ENCODE measurements at places on chromosomes 16 and 17. TPM values are rescaled to one million over a fixed set of nuclear protein-coding genes. Genes with fewer than 3 reads are reported as not detected.

The ABCC6 gene
- total RNA-seq = not detected

The ZP2 gene
- total RNA-seq = not detected

The GPS1 gene
- total RNA-seq = 92.4 TPM

The GHDC gene
- 18.0 TPM for total RNA-seq

The PLCG2 gene
- total RNA-seq = 62.5 TPM

The GRB7 gene
- 0.19 TPM for total RNA-seq

The BRICD5 gene
- 13.2 TPM for total RNA-seq

The TEX19 gene
- not detected for total RNA-seq

The XAF1 gene
- 491 TPM for total RNA-seq

The ASPA gene
- total RNA-seq = not detected

The STARD3 gene
- 70.5 TPM for total RNA-seq

GRCh38 chr17:927611-928461, 51.7 kb downstream of the NXN start:
- no peak for DNase-seq

- no peak for DNase-seq
These were observed 25.9 kb upstream of the SMURF2 start for GRCh38 chr17:64687961-64688360.

GRCh38 chr17:13646969-13647542, 45.3 kb upstream of the HS3ST3A1 start:
- no peak for DNase-seq

- DNase-seq = no peak
These were observed 5.2 kb downstream of the METRNL start for GRCh38 chr17:83084621-83085056.

DNA sequence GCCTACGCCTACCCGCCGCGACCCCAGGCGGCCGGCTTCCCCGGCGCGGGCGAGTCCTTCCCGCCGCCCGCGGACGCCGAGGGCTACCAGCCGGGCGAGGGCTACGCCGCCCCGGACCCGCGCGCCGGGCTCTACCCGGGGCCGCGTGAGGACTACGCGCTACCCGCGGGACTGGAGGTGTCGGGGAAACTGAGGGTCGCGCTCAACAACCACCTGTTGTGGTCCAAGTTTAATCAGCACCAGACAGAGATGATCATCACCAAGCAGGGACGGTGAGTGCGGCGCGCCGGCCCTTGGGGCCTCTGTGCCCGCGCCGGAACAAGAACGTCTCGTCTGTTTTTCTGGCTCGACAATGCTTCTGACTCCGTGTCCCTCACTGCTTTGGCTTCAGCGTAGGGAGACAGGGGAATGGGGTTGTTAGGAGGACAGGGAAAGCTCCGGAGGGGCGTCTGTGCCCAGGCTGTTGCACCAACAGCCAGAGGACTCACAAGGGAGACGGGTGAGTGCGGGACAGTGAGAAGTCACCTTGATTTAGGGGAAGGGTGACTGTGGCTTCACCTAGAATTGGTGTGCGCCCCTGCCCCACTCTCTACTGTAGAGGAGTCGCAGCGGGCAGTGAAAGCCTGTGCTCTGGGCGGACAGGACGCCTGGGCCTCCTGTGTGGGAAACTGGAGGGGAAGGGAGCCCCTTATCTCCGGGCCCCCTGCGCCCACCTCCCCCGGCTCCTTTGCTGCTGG, 806 bp downstream of the TBX21 start:
- peak; percentile 57 for DNase-seq

DNA sequence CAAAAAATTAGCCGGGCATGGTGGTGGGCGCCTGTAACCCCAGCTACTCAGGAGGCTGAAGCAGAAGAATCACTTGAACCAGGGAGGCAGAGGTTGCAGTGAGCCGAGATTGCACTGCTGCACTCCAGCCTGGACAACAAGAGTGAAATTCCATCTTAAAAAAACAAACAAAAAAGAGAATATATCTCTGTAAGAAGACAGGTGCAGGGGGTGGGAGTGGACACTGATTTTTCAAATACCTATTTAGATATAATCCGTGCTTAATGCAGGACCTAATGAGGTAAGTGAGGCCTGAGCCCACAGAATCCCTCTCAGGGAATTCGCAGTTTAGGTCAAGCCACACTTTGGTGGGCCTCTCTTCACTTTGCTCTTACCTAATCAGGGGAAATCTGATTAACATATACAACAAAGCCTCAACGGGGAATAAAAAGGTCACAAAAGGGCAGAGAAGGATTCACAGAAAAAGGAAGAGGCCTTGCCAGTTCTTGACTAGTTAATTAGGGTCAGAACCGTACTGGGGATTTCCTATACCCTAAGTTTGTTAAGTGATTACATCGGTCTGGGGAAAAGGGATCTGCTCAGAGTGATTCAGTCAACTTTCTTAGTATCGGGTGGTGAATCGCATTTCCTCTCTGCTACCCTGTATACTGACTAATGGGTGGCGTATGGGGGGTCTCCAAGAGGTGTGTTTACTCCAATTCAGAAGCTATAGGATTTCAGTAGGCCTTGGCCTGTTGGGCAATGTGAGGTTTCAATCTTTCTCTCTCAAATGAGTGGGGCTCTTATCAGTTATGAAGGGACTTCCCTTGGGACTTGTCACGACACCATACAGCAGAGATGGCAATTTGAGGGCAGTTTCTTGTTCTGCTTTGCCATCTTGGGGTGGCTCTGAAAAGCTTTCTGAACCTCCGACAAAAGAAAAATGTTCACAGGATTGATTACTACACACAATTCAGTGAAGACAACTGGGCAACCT, 1.9 kb upstream of the NFAT5 start:
- DNase-seq = peak; percentile 72

GRCh38 chr16:69568676-69569075, 2.9 kb downstream of the NFAT5 start:
- no peak for DNase-seq

DNA sequence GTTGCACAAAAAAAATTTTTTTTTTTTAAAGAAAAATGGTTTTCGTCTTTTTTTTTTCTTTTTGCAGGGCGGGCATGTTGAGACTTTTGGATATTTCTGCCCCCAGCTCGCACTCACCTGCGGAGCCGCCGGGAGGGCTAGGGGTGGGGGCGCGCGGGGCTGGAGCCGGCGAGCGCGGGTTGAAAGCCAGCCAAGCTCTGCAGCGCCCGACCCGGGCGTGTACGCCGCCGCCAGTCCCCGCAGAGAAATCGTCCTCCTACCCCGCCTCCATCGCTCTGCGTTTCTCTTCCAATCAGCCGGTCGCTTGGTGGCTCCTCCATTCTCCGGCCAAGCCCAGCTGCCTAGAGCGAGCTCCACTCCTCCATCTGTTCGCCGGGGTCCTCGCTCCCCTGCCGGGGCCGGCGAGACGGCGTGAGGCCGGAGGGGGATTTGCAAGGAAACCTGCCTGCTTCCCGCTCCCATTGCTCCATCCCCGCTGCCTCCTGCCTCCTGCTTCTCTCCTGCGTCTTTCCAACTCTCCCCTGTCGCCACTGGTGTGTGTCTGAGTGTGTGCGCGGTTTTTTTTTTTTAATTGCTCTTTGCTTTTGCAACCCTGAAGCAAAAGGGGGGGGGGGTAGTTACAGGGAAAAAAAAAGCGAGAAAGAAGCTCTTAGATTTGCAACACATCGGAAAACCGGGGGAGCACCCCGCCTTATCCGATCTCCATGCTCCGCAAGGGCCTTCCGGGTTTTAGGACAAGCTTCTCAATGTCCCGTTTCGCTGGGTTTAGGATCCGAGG, 1.8 kb upstream of the UBTF start:
- peak; percentile 80 for DNase-seq

DNA sequence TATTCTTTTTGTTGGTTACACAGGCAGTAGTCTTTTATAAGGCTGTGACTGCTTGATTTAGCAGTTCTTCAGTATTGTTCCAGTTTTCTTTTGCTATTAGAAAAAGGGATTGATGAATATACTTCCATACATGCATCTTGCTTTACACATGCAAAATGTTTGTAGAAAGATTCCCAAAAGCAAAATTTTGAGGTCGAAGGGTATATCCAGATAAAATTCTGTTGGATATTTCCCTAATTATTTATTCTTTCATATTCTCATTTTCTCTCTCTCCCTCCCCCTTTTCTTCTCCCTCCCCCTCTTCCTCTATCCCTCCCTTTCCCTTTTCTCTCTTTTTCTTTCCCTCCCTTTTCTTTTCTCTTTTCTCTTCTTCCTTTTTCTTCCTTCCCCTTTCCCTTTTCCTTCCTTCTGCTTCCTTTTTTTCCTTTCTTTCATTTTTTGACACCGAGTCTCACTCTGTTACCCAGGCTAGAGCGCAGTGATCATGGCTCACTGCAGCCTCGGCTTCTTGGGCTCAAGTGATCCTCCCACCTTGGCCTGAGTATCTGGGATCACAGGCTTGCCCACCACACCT, 46.9 kb upstream of the ADCY7 start:
- DNase-seq = no peak

DNA sequence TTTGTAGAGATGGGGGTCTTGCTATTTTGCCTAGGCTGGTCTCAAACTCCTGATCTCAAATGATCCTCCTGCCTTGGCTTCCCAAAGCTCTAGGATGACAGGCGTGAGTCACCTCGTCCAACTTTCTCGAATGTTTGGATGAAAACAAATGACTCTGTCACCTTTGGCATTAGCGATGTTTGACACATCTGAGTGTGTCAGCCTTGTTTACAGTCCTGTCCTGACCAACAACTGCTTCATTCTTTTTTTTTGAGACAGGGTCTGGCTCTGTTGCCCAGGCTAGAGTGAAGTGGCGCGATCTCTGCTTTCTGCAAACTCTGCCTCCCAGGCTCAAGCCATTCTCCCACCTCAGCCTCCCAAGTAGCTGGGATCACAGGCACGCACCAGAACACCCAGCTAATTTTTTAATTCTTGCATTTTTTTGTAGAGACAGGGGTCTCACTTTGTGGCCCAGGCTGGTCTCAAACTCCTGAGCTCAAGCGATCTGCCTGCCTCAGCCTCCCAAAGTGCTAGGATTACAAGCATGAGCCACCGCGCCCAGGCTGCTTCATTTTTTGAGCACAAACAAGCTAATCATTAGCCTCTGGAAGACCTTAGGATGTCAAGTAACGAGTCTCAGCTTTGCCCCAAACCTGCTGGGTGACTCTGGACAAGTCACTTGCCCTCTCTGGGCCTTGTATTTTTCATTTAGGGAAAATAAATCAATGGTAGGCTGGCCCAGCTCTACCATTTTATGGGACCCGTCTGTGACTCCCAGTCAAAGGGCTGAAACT, 7.4 kb downstream of the MYH11 start:
- no peak for DNase-seq

GRCh38 chr16:84121007-84121406, 4.3 kb upstream of the MBTPS1 start:
- no peak for DNase-seq

GRCh38 chr16:84241778-84242177, 2.0 kb upstream of the KCNG4 start:
- no peak for DNase-seq

DNA sequence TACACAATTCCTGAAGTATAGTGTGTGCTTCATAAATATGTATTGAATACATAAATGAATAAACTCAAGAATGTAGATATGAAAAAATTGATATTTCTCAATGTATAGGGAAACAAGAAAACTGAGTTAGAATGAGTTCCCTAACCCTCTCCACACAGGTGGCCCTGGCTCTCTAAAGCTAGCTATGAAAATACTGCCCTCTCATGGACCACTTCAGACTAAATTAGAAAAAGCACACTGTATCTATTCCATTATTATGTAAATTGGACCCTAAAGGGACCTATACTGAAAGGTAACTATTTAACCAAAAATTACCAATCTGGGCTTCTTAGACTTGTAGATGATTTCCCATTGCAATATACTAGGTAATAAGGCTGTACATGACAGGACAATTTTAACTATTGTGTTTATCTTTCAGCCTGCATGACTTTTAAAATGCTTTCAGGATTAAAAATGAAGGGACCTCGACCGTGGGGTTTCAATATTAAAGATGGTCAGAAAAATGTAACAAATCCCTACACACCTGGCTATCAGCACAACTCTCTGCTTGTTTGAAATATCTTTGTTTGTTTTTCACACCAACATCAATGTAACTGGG, 672.5 kb upstream of the KIF2B start:
- no peak for DNase-seq

GRCh38 chr16:64925166-64925565, 196.7 kb downstream of the CDH11 start:
- DNase-seq = no peak

GRCh38 chr17:79951361-79952264, 84.1 kb downstream of the TBC1D16 start:
- DNase-seq = no peak

GRCh38 chr17:57174591-57174990, 81.7 kb upstream of the MSI2 start:
- no peak for DNase-seq

DNA sequence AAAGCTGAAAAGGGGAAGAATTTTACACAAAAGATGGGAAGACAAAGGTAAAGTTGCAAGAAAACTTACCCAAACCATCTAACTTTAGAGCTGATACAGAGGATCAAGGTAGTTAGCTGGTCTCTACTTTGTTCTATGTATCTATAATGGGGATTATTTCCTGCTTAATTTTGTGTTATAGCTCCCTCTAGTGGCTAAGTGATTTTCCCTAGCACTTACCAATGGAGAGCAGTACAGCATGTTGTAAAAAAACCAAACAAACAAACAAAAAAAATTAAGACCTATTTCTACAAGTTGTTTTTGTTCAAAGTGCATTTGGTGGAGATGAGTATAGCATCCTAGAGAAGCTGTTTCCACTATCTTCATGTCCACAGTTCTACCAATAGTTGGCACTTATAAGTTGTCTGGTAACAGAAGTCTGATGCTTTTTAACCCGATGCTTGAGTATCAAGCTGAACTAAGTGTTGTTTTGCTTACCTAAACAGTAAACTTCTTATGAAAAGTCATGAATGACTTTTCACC, 7.5 kb downstream of the SRSF1 start:
- DNase-seq = no peak

DNA sequence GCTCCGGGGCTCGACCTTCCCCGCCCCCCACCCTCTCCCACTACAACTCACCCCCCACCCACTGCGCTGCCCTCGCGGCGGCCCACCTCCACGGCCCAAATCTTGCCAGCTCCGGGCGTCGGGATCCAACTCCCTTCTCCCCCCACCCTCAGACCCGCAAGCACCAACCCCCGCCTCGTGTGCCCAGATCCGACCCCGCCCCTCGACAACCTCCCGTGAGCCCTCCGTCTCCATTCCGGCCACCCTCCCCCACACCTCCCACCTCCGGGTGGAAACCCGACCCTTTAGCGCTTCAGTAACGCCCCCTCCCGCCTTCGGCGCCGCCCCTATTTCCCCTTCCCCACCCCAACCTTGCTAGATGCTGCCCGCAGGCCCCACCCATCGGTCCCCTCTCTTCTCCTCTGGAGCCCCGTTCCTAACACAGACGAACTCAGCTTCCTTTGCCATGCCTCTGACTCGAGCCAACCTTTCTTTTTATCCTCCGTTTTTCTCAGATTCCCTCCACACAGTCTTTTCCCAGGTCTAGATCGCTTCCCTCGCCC, 717 bp downstream of the UBE2Z start:
- DNase-seq = peak; percentile 97

- DNase-seq = no peak
These were observed 1.6 kb downstream of the KIF22 start for GRCh38 chr16:29791845-29792807.

Data from activated CD8-positive, alpha-beta memory T cell treated with anti-CD3 and anti-CD28 coated beads, Interleukin-2, amount 10 ng/mL, durations not matched to agents 7 days and 5 days (primary cell).